ENCODE measurements at places on chromosomes 5 and 9.

DNA sequence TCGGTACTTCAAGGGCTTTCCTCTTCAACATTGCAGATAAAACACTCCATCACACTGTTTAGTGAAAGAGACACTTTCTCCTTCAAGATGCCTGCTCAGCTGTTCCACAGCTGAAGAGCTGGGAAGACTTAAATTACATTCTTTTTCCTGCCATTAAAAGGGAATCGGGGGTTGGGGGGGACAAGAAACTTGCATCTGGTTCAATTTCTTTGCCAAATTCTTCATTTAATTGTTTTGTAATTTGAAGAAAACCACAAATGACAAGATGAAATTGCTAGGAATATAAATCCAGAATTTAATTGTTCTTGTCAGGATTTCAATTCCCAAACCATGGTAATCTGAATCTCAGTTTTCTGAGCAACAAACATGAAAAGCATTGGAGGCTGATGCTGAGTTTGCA is 478.3 kb downstream of the EBF1 start:
- no peak for DNase-seq

GRCh38 chr5:82072138-82072537 is 100.3 kb downstream of the ATG10 start:
- DNase-seq: no peak

- no peak for DNase-seq
These were observed 16.9 kb downstream of the PCSK5 start for GRCh38 chr9:75907329-75907728.

DNA sequence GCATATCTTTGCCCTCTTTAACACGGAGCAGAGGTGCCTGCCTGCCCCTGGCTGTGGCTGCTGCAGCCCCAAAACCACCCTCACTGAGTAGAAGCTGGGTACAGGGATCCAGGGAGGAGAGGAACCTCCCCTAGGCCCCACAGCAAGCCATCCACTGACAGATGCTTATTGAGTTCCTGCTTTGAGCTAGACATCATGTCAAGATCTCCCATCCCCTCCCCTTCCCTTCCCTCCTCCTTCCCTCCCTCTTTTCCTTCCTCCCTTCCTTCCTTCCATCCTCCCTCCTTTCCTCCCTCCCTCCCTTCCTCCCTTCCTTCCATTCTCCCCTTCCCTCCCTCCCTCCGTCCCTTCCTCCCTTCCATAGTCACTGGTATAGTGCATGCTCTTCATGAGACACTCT is 29.3 kb downstream of the GOLGA2 start:
- DNase-seq: no peak

- DNase-seq: no peak
These were observed 435.9 kb downstream of the BNC2 start for GRCh38 chr9:16434526-16434925.

- no peak for DNase-seq
These were observed 173.3 kb downstream of the RMI1 start for GRCh38 chr9:84153885-84154284.

- DNase-seq: no peak
These were observed 2.2 kb downstream of the NPR3 start for GRCh38 chr5:32713361-32713769.

- DNase-seq: no peak
These were observed 32.9 kb downstream of the CPEB4 start for GRCh38 chr5:173920866-173921555.

DNA sequence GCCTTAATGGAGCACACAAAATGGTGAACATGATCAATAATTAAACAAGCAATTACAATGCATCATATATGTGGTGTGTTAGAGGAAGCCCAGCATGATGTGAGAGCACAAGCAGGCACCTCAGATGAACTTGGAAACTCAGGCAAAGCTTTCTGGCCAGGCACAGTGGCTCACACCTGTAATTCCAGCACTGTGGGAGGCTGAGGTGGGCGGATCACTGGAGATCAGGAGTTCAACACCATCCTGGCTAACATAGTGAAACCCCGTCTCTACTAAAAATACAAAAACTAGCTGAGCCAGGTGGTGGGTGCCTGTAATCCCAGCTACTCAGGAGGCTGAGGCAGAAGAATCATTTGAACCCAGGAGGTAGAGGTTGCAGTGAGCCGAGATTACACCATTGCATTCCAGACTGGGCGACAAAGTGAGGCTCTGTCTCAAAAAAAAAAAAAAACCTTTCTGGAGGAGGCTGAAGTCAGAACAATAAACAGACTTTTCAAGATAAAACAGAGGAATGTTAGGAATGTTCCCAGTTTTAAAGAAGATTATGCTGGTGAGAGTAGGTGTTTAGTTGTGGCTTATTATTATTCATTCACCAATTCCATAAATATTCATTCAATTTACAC is 159.4 kb downstream of the CEMIP2 start:
- no peak for DNase-seq
